ENCODE measurements at places on chromosomes 6 and 20.

- no peak for DNase-seq
Observed at GRCh38 chr20:3165473-3166337, 6.0 kb upstream of the FASTKD5 start.

DNA sequence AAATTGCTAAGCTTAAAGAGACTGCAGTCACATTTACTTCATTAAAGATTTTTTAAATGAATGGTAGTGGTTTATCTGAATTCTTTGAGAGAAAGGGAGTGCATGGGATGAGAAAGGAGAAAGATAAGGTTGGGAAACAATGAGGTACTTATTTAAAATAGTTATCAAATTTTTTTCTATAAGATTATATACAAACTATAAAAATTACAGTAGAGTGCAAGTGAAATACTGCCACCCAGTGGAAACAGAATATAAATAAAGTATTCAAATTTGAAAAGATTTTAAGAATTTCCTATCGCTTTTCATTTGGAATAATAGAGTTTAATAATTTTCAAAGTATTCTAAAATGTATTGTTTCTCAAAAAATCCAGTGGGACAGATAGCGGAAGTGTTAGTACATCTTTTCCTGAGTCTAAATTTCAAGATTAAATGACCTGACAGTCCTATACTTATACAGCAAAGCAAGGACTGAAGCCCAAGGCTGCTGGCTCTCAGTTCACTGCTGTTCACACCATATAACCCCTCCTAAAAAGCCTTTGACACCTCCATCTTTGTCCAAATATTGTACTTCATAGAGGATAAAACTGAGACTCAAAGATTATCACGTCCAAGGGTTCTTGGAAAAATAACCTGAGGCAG, 31.1 kb downstream of the EPM2A start:
- no peak for DNase-seq

GRCh38 chr6:31121131-31121790, 1.0 kb upstream of the CDSN start:
- no peak for DNase-seq

DNA sequence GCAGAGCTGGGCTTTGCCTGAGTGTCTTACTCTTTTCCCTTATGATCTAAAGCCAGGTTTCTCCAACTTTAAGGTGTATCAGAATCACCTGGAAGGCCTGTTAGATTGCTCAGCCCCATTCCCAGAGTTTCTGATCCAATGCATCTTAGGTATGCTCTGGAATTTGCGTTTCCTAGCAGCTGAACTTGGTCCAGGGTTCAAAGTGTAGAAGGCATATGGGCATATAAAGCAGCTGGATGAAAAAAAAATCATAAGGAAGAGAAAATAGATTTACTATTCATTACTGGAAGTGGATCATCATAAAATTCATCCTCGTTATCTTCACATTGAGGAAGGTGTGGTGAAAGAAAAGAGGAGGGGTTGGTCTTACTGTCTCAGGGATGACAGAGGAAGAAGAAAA, 56.8 kb upstream of the CDKAL1 start:
- no peak for DNase-seq

- DNase-seq: no peak
Observed at GRCh38 chr6:20873425-20874190, 339.4 kb downstream of the CDKAL1 start.

GRCh38 chr6:66986940-66987339, 1279.9 kb upstream of the EYS start:
- no peak for DNase-seq

DNA sequence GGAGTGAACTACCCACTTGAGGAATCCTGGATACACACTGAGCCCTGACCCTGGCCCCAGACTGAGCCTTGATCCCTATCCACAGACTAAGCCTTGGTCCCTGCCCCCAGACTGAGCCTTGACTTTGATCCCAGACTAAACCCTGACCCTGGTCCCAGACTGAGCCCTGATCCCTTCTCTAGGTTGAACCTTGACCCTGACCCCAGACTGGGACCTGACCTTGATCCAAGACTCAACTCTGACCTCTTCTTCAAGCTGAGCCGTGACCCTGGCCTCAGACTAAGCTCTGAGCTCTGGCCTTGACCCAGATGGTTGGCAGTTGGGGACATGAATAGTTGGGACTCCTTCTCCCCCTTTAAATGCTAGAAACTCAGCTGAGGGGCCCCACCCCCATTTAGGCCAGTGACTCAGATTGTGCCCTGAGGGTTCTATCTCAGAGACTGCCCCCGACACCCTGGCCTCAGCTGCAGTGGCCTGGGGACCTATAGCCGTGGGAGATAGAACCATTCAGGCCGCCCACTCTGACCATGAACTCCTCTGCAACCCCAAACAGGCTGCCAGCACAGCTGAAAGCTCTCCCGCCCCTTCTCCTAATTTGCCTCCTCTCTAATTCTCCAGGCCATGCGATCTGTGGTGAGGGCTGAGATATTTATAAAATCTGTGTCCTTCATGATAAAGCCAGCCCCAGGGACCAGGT, 84.7 kb downstream of the DLGAP4 start:
- DNase-seq: no peak

DNA sequence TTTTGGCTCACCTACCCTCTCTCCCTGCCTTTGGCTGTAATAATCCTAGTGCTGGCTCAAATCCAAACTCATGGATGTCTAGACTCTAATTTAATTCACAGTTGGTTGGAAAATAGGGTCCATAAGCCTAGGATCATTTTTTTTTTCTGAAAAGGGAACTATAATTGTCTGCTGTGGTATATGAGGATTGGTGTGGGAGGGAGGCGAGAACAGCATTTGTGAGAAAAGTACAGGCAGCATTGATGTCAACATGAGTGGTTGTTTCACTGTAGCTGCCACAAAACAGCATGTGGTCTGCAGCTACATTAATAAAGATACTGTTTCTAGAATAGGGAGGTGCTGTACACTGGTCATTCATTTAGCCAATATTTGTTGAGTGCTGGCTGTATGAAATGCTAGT, 18.6 kb upstream of the POLR1H start:
- DNase-seq: no peak

- no peak for DNase-seq
Observed at GRCh38 chr6:153476243-153476642, 345.2 kb upstream of the RGS17 start.

DNA sequence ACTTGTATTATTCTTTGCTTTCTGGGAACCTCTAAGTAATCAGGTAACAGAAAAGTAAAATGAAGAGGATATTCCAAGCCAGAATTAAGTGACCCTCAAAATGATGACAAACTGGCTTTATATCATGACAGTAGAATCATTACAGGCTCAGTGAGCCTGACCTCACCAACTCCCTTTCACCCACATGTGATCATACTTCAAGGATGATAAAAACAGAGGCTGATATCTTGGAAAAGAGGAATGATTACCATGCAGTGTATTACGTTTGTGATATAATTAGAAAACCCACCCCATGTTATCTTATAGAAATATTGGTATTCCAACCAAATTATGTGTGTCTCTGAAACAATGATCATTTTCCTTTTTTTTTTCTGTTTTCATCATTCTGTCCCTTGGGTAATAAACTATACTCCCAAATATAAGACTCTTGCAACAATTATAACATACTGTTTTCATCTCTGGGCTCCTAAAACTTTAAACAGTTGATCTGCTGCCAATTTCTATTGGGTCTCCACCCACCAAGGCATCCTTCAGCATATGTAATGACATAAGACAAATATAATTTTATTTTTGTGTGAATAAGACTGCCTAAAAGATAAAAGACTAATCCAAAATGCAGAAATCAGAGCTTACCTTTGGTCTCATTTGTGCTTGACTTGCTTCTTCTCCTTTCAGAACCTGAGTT, 115.7 kb downstream of the DST start:
- peak; percentile 19 for DNase-seq

DNA sequence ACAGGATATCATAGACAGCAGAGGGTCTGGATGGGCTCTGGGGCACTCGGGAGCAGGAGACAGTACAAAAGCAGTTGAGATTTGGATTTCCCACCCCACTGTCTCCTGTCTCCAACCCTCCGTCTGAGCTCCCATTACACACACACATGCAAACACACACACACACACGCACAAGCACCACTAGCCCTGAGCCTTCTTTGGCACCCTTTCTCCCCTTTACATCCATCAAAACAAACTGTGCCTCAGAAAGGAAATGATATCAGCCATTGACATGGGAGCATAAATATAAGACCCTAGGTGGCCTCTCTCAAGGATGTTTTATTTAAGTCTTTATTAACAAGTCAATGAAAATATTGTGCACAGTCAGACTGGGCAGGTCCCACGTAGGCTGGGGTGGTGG, 17.5 kb downstream of the TTBK1 start:
- no peak for DNase-seq

DNA sequence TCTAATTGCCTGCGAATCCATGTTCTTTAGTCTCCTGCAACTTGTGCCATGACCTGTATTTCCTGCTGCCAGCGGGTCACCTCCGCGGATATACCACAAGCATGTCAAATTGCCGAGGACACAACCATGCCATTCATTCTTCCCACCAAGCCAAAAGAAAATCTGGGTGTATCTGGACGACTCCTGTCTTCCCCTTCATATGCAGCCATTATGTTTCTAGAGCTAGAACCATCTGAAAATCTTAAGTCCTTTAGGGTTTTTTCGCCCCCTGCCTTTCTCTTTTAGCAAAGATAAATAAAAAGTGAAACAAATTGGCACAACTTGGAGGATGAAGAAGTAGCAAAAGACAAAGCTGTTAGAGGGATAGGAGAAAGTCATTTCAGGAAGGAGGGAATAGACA, 242.6 kb downstream of the ARID1B start:
- DNase-seq: no peak

- no peak for DNase-seq
Observed at GRCh38 chr6:111620169-111620568, 14.5 kb upstream of the TRAF3IP2 start.

- DNase-seq: no peak
Observed at GRCh38 chr20:59232618-59233017, 67.8 kb upstream of the EDN3 start.

DNA sequence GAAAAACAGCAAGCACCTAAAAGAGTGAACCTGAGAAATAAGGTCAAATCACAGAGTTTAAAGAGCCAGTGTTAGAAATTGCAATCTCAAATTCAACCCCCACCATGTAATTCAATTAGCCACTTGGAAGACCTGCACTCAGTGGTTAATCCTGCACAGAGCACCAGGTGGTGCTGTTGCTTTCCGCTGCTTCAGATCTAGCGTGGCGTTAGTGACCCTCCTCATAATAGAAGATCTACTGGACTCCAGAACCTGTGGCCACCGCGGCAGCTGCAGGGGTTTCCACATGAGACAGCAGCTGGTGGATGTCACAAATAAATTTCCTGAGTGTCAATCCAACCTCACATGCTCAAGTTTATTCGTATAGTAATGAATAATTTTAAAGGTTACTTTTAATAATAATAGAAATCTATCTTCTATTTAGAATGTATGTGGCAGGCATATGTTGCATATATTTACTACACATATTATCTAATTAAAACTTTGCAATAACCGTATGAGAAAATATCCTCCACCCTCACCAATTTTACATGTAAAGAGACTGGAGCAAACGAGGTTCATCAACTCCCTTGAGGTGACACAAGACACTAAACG, 84.4 kb downstream of the SYNE1 start:
- DNase-seq: peak; percentile 38

- no peak for DNase-seq
Observed at GRCh38 chr6:23823421-23823820, 302.6 kb upstream of the NRSN1 start.

- DNase-seq: no peak
Observed at GRCh38 chr6:123759472-123759871, 44.2 kb upstream of the NKAIN2 start.

- no peak for DNase-seq
Observed at GRCh38 chr20:55143601-55144000, 668.2 kb downstream of the DOK5 start.

GRCh38 chr20:12093057-12093796, 175.5 kb downstream of the BTBD3 start:
- DNase-seq: no peak

DNA sequence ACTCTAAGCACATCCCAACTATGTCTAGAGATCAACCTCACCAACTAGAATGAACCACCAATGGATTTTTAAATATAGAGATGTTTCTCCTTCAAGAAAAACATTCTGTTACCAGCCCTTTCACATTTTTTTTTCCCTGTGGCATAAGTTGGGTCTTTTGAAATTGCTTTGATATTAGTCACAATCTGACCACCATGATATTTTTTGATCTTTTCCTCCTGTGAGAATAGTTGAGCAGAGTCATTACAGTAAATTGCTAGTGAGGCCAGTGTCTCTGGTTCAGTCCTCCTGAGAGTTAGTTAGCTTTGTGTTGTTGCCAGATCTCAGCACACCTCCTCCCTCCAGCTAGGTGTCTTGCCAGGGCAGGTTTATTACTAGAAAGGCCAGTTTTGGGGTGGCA, 79.7 kb upstream of the MYLIP start:
- DNase-seq: peak; percentile 10

GRCh38 chr6:85752602-85753001, 109.9 kb upstream of the SYNCRIP start:
- no peak for DNase-seq

GRCh38 chr6:97697456-97697855, 414.4 kb upstream of the MMS22L start:
- DNase-seq: peak; percentile 76

DNA sequence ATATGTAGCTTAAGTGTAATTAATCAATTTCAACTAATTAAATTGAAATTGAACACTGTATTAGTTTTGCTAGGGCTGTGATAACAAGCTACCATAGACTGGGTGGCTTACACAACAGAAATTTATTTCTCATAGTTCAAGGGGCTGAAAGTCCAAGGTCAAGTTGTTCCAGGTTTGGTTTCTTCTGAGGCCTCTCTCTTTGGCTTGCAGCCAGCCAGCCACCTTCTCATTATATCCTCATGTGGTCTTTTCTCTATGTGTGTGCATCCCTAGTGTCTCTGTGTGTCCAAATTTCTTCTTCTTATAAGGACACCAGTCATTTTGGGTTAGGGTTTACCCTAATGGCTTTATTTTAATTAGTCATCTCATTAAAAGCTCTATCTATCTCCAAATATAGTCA, 611.7 kb downstream of the UTRN start:
- no peak for DNase-seq

DNA sequence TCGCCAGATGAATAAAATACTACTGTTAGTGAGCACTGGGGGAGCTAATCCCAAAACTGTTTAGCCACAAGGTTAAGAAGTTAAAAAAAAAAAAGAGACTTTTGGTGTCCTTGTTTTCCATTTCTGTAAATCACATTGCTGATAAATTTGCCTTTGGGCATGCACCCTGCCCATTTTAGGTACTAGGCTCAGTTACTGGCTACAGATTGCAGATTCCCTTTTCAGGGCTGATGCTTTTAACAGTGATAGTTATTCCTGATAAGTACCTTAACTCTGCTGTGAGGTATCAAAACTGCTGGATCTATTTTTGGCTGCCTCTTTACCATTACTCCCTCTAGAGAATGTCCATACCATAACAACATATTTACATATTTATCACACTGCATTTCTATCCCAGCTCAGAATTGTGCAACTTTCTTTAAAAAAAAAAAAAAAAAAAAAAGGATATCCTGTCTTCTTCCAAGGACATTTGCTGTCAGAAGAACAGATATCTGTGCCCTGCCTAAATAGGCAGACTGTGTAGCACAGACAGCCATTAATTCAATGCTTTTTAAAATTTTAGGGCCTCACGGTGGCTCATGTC, 94.5 kb downstream of the SSR1 start:
- DNase-seq: no peak
